ENCODE measurements at places on chromosomes 1 and 21.

GRCh38 chr21:27582246-27582947 is 615.5 kb upstream of the ADAMTS5 start:
- no peak for DNase-seq

DNA sequence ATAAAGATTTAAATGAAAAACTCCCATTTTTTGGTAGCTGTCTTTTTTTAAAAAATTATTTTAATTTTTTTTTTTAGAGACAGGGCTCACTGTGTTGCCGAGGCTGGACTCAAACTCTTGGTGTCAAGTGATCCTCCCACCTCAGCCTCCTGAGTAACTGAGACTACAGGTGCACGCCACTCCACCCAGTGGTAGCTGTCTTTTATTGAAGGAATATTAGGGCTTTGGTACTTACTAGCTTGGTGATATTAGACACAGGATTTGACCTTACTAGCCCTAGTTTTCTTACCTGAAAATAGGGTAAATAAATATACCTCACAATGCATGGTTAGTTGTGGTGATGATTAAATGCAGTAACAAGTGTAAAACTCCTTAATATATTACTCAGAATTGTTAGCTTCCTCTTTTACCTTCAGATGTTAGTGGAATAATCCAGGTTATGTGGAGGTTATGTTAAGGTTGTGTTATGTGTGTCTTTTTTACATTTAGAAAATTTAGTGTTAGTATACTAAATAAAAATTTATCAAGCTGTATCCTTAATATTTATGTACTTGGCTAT is 66.8 kb downstream of the PHACTR4 start:
- DNase-seq = no peak

DNA sequence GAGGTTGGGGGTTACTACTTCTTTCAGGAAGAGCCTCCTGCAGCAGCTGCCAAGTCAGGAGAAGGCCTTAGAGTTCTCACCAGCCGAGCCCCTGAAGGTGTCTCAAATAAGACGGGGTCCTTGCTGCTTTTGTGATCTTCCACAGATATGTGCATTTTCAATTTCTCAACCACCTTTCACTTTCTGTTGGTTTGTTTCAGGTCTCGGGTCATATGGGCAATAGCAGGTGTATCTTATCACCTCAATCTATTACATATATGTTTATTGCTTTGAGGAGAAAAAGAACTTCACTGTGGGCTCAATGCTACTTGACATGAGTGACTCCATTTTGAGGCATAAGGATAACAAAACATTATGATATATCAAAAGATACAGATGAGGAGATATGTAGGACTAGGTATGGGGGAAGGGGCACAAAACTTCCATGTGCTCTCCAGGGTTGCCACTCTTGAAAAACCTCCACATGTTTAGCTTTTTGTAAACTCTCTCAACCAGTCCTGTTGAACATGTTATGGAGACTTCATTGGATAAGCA is 1171.4 kb upstream of the ADGRL2 start:
- no peak for DNase-seq

DNA sequence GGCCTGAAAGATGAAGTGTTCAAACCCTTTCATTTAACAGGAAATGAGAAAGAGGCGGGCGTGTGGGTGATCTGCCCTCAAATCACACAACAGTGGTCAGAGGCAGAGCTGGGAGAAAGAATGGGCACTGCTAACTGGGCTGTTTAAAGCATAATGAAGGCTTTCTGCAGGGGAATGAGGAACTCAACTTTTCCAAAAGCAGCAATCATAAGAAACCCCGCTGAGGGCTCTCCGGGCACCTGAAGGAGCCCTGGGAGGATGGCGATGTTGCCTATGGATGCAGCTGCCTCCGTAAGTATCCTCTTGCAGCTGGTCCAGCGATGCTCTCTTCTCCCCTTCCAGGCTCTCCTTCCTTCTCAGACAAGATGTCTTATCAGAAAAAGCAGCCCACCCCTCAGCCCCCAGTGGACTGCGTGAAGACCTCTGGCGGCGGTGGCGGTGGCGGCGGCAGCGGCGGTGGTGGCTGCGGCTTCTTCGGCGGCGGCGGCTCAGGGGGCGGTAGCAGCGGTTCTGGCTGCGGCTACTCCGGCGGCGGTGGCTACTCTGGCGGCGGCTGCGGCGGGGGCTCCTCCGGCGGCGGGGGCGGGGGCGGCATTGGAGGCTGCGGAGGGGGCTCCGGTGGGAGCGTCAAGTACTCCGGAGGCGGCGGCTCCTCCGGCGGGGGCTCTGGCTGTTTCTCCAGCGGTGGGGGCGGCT is 1.2 kb downstream of the LORICRIN start:
- DNase-seq = no peak

DNA sequence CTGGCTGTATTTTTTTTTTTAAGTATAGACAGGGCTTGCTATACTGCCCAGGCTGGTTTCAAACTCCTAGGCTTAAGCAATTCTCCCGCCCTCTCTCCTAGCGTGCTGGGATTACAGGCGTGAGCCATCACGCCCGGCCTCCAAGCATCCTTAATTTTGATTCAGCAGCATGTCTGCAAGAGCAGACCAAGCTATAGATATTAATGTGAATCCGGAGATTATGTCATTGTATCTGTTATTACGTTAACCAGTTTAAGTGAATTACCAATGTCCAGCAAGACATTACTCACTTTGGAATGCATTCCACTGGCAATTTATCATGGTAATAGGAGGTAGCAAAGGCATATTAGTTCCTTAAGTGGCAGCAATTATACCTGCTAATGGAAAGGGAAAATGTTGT is 179.7 kb downstream of the CHRM3 start:
- no peak for DNase-seq

DNA sequence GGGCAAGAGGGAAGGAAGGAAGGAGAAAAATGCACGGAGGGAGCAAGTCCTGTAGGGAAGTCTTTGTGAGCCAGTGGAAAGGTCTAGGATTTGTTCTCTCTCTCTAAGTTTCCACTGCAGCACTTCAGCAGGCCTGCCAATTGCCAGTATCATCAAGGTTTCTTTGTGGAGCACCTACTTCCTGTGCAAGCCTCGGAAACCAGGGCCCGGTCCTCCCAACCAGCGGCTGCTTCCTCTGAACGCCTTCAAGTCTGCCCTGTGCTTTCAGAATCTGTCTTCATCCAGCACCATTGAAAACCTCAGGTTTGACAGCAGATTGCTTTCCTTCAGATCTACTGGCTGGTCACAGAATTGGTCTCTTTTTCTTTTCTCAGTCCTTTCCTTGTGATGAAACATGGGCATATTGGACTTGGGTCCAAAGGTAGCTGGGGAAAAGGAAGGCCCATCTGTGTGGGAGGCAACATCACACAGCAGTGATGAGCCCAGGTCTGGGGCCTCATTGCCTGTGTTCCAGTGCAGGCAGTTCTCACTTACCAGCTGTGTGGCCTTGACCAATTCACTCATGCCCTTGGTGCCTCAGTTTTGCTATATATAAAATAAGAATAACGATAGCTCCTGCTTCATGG is 144.5 kb downstream of the SEC16B start:
- no peak for DNase-seq

GRCh38 chr1:199356561-199356960 is 670.9 kb upstream of the NR5A2 start:
- DNase-seq = no peak

DNA sequence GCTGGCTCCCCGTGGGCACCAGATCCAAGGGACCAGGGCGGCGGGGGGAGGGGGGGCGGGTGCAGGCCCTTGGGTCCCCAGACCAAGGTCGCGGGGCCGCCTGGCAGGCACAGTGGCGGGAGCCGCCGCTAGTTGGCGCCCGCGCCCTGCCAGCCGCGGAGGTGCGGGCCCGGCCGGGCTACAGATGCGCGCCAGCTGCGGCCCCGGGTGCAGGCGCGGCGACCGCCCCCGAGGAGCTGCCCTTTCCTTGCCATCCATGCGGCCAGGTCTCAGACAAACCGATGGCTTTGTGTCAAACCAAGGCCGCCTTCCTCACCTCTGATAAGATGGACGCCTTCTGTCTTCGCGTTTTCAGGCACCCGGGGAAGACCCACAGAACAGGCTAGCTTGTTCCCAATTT is 2.2 kb upstream of the RUNX3 start:
- DNase-seq = no peak

GRCh38 chr1:74392840-74393239 is 119.6 kb downstream of the LRRC53 start:
- no peak for DNase-seq

- DNase-seq = no peak
These were observed 72.5 kb downstream of the NTMT2 start for GRCh38 chr1:170218257-170218650.

DNA sequence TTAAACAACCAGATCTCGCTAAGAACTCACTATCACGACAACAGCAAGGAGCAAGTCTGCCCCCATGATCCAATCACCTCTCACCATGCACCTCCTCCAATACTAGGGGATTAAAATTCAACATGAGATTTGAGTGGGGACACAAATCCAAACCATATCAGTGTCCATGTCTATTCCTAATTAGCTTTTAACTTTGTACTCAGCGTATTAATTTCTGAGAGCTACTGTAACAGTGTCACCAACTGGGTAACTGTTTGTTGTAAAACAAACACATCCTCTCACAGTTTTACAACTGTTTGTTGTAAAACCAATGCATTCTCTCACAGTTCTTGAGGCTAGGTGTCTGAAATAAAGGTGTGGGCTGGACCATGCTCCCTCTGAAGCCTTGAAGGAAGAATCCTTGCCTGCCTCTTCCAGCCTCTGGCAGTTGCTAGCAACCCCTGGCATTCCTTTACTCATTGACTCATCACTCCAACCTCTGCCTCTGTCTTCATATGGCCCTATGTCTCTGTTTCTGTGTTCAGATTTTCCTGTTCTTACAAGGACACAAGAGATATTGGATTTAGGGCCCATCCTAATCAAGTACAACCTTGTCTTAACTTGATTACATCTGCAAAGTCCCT is 121.2 kb downstream of the LTN1 start:
- DNase-seq = no peak

- no peak for DNase-seq
These were observed 120.1 kb downstream of the AKT3 start for GRCh38 chr1:243729956-243730355.

DNA sequence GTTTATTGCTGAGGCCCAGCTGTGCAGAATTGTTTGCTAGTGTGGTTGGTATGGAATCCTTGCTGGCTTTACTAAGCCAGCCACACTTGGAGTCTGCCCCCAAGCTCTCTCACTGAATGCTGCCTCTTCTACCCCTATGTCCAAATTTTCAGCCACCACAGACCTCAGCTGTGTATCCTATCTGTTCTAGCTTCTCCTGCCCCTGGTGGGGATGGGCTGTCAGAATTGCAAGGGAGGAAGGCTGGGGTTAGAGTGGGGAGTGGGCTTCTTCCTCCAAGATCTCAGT is 4.4 kb downstream of the NHLH1 start:
- no peak for DNase-seq

DNA sequence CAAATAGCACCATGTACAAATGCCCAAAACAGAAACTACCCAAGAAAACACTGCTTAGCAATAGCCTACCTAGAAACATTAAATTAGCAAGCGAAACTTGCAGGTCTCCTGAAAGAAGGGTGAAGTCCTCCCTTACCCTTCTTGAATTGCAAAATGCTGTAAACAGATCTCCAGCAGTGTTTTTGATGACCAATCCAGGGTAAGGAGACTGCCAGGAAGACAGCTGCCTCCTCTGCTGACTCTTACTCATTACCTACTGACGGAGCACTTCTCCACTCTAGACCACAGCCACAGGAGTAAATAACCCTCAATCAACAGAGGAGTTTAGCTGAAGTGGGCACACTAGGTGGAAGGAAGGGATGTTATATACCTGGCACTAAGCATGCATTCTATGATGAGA is 32.2 kb upstream of the GADD45A start:
- peak; percentile 39 for DNase-seq

DNA sequence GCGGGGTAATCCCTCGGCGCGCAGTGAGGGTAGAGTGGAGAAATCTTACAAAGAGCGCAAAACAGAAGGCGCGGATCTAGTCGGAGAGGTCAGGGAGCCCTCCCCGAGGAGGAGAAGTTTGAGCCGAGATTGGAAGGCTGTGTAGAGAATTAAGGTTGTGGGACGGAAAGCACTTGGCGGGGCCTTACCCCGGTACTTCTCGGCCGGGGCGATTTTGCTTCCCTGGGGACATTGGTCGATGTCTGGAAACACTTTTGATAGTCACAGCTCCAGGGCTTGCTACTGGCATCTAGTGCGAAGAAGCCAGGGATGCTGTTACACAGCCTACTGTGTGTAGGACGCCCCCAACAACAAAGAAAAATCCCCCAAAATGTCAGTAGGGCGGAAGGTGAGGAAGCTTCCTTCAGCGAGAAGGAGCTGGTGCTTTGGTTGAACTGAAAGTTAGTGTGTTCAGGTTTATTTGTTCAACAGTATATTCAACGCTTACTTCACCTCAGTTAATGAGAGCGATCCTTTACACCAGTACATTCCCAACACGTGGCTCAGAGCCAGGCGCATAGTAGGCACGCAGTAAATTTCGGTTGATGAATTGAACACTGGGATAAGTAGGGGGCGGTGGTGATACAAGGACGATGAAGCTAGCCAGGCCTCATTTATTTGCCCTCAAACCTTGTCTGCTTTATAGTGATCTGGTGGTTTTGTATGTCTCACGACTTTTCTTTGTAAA is 807 bp downstream of the CEP85 start:
- DNase-seq = no peak

DNA sequence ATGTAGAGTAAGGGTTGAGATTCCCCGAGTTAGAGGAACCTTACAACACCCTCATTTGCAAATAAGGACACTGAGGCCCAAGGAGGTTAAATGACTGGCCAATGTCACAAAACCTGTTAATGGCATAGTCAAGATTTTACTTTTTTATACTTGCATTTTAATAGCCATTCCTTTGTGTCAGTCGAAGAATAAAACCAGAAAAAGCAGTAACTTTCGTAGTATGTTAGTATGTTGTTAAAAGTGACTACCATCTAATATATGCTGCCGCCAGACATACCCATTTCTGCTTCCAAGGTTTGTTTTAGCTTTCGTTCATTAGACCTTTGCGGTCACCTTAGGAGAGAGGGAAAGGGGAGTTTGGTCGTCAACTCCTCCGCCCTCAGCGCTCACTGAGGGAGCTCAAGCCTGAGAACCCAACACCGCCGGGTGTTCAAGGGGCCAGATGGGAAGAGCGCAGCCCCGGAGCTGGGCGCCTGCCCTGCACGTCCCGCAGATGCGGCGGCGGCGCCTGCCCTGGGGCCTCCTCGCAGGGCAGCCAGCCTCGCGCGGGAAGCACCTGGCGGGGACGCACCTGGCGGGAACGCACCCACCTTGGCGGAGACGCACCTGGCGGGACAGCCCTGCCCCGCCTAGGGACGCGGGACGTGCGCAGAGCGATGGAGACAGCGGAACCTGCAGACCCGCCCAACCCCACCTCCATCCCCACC is 466 bp downstream of the VPS26C start:
- DNase-seq = no peak

DNA sequence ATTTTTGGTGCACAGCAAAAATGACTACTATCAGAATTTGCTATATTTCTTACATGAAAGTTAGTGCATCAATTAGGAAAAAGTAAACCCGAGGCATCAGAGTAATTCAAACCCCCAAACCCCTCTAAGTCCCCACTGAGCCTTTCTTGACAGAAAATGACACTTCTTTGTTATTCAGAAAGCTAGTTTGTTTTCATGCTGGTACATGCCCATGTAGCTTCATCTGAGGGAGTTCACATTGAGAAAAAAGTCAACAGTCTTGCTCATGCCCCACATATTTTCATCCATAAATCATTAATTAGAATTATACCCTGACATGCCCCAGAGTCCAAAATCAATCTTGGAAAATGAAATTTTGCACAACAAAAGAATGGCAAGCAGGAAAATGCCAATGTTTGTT is 39.9 kb upstream of the PDC start:
- no peak for DNase-seq

Measured in RCC 7860 (cell line).